GM23338 (cell line): ENCODE measurements at places on chromosomes 4 and X.

DNA sequence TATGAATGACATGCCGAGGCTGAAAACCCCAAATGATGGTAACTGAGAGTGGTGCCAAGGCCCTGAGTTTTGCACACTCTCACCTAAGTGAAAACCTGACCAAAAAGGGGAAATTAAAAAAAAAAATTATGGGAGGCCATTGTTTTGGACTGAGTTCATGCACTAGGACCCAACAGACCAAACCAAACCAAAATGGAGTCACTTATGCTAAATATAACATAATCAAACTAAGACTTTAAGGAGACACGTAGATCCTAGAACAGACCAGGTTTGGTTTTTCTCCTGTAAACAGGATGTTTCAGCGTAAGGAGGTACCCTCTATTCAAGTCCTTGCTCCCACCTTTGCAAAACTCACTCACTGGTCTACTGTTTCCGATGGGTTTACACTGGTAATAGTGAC is 453.0 kb downstream of the INPP4B start:
- DNase-seq: no peak

- no peak for DNase-seq
Observed at GRCh38 chrX:109463784-109464183, 18.1 kb downstream of the GUCY2F start.

DNA sequence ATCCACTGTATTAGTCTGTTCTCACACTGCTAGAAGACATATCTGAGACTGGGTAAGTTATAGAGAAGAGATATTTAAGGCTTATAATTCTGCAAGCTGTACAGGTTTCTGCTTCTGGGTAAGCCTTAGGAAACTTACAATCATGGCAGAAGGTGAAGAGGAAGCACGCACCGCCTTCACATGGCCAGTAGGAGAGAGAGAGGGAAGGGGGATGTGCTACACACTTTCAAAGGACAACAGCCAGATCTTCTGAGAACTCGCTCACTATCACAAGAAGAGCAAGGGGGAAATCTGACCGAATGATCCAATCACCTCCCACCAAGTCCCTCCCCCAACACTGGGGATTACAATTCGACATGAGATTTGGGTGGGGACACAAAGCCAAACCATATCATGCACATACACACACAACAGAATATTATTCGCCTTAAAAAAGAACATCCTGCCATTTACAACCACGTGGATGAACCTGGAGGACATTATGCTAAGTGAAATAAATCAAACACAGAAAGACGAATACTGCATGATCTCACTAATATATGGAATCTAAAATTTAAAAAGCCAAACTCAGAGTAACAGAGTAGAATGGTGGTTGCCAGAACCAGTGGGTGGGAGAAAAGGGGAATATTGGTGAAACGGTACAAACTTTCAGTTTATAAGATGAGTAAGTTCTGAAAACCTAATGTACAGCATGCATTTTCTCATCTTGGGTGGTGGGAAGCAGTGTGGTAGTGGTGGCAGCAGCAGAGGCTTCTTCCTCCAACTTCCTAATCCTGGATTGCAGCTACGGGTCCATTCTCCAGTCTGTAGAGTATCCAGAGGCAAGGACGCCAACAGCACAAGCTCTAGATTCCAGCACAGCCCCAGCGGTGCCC is 12.8 kb downstream of the FRYL start:
- DNase-seq: peak; percentile 56

GRCh38 chr4:155773196-155773800 is 14.5 kb downstream of the GUCY1B1 start:
- DNase-seq: no peak

DNA sequence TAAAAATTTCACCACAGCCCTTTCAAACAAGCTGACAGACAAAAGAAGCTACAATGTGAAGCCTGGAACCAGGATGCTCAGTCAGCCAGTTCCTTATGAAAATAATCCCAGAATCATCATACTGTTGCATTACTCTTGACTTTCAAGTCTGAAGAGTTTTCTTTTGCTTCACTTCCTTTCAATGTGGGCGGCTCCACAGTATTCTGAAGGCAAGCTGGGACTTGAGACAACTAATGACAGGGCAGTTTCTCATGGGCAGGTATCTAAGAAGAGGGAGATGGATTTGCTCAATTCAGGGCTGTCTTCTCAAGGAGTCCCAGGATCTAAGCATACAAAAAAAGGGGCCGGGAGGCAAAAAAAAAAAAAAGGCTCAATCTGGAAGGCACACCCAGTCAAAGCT is 173.4 kb downstream of the PAPSS1 start:
- DNase-seq: no peak

- DNase-seq: no peak
Observed at GRCh38 chrX:102604327-102604726, 5.0 kb downstream of the ARMCX5 start.

- DNase-seq: no peak
Observed at GRCh38 chr4:52873191-52873590, 11.1 kb downstream of the RASL11B start.

- DNase-seq: no peak
Observed at GRCh38 chr4:185357211-185357610, 38.5 kb downstream of the LRP2BP start.

GRCh38 chrX:17642891-17643290 is 94.4 kb upstream of the SCML1 start:
- DNase-seq: no peak

GRCh38 chr4:184355111-184355604 is 119.2 kb downstream of the IRF2 start:
- DNase-seq: no peak
